ENCODE measurements at places on chromosomes 3 and 15.

- no peak overlapping the region for H3K4me3 ChIP-seq
- no peaks in the 10 kb centered on the region for H3K4me1 ChIP-seq
- no peak overlapping the region for H3K27ac ChIP-seq
- no peak for DNase-seq
Measured at GRCh38 chr15:57599296-57599810, 7.6 kb downstream of the MYZAP start.

DNA sequence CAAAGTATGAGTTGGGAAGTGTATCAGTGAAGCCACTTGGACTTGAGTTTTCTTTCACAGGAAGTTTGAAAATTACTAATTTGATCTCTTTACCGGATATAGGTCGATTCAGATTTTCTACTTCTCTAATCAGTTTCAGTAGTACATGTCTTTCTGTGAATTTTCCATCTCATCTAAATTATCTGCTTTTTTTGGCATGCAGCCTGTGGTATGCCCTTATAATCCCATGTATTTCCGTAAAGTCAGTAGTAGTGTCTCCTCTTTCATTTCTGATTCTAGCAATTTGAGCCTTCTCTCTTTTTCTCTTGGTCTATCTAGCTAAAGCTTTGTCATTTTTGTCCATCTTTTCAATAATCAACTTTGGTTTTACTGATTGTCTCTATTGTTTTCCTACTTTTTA lies 168.4 kb upstream of the UBE2E1 start:
- H3K4me1 ChIP-seq, result no peaks in the 10 kb centered on the region
- H3K27ac ChIP-seq, result no peak overlapping the region

GRCh38 chr3:93906245-93906644 lies 67.5 kb downstream of the PROS1 start:
- no peaks in the 10 kb centered on the region for H3K36me3 ChIP-seq
- no peaks in the 10 kb centered on the region for H3K4me1 ChIP-seq
- no peaks in the 10 kb centered on the region for H3K27me3 ChIP-seq
- H3K27ac ChIP-seq, result no peak overlapping the region
- DNase-seq, result no peak
- H3K4me3 ChIP-seq, result no peak overlapping the region

GRCh38 chr3:52350416-52350815 lies 34.3 kb downstream of the DNAH1 start:
- peak overlapping the region; percentile 59 for H3K27ac ChIP-seq
- DNase-seq, result peak; percentile 75
- H3K27me3 ChIP-seq, result no peaks in the 10 kb centered on the region
- H3K4me1 ChIP-seq, result peaks cover 40% of the 10 kb centered on the region
- H3K4me3 ChIP-seq, result peak overlapping the region; percentile 14
- no peaks in the 10 kb centered on the region for H3K36me3 ChIP-seq

DNA sequence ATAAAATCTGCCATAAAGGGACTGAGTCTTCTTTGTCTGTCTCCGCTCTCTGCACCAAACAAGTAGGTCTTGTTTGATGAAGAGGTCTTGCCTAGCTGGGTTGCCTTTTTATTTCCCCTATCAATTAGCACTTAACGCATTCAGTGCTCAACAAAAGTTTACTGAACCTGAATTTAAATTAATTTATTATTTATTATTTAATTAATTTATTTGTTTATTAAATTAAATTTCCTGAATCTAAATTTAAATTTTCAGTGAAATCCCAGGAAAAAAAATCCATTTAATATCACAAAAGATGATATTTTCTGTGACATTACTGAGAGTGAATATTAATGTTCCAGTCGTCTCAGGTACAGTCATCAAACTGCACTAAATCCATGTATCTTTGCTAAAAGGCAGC lies 164.9 kb upstream of the AGTR1 start:
- no peak for DNase-seq
- no peaks in the 10 kb centered on the region for H3K27me3 ChIP-seq
- H3K4me1 ChIP-seq, result no peaks in the 10 kb centered on the region
- no peak overlapping the region for H3K4me3 ChIP-seq
- H3K27ac ChIP-seq, result no peak overlapping the region

GRCh38 chr3:49720855-49721595 lies 1.5 kb upstream of the AMIGO3 start:
- H3K4me3 ChIP-seq, result no peak overlapping the region
- H3K36me3 ChIP-seq, result peaks cover 15% of the 10 kb centered on the region
- H3K27ac ChIP-seq, result no peak overlapping the region

DNA sequence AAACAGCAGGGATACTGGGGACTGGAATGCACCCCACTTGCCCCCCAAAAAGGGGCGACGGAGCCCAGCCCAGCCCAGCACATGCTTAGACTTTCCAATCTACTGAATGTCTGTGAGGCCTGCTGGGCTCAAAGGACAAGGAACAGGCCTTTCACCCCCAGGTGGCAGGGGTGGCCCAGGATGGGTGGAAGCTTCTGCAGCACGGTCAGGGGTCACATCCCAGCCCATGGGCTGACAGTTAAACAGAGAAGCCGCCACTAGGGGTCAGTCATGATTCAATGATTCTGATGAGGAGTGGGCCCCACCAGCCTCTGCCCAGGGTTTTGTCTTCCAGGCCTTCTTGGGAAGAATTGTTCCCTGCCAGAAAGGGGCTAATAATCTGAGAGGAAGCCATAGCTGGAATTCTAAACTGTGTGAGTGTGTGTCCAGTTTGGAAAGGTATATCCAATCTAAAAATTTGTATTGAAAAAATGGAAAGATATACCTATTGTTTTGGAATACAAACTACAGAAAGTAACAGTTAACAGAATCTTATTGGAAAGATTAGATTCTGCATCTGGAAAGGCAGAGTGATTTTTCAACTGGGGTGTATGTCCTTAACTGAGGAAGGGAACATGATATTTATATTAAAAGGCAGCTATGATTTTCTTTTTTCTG lies 2.2 kb downstream of the CHRNB4 start:
- peak; percentile 86 for DNase-seq
- no peak overlapping the region for H3K27ac ChIP-seq
- no peak overlapping the region for H3K4me3 ChIP-seq
- no peaks in the 10 kb centered on the region for H3K36me3 ChIP-seq
- H3K27me3 ChIP-seq, result no peaks in the 10 kb centered on the region
- no peaks in the 10 kb centered on the region for H3K4me1 ChIP-seq

DNA sequence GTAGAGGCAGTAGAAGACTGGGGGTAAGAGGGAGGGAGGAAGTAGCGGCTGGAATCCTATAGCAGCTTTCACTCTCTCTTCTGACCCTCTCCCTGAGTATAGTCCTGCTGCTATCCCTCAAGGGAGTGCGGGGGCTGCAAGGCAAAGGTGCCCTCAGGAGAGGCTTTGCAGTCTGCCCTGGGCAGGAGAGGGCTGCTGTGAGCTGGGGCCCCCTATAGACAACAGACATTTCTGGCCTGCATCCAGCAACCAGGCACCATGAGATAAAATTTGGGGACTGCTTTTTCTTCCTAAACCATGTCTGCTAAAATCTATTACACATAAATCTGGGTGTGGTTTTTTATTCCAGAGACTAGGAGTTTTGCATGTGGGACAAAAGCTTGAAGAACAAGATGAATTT lies 48.0 kb downstream of the SACM1L start:
- no peak overlapping the region for H3K4me3 ChIP-seq
- no peaks in the 10 kb centered on the region for H3K27me3 ChIP-seq
- DNase-seq, result no peak
- peaks cover 16% of the 10 kb centered on the region for H3K4me1 ChIP-seq
- peaks cover 53% of the 10 kb centered on the region for H3K36me3 ChIP-seq

All from Karpas-422 (cell line).